CD4-positive, alpha-beta T cell treated with Interleukin-15 for 4 hours (primary cell): ENCODE measurements at places on chromosomes 4 and X.
A peak's percentile ranks its signal among the peaks of the same experiment; 100 is the strongest.

GRCh38 chr4:13905543-13905942 is 278.0 kb upstream of the BOD1L1 start:
- no peak for DNase-seq

DNA sequence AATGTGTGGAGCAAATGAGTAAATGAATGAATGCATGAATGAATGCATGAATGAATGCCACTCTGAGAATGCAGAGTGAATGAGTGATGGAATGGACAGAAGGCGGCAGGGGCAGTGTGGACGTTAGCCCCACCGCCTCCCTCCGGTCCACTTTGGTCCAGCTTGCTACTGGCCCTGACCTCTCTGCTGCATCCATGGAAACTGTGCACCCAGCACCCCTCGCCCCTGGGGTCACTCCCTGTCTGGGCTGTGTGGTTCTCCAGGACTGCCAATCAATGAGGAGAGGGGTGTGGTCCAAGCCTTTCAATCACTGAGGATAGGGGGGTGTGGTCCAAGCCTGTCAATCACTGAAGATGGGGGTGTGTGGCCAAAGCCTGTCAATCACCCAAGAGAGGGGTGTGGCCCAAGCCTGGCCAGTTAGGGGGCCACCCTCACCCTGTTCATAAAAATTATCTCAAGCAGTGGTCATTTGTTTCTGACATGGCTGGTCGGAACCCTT is 39.2 kb upstream of the ASMTL start:
- peak; percentile 53 for DNase-seq

GRCh38 chr4:52407545-52407944 is 251.6 kb downstream of the USP46 start:
- no peak for DNase-seq

- no peak for DNase-seq
Measured at GRCh38 chrX:108396188-108396891, 41.9 kb downstream of the COL4A6 start.

DNA sequence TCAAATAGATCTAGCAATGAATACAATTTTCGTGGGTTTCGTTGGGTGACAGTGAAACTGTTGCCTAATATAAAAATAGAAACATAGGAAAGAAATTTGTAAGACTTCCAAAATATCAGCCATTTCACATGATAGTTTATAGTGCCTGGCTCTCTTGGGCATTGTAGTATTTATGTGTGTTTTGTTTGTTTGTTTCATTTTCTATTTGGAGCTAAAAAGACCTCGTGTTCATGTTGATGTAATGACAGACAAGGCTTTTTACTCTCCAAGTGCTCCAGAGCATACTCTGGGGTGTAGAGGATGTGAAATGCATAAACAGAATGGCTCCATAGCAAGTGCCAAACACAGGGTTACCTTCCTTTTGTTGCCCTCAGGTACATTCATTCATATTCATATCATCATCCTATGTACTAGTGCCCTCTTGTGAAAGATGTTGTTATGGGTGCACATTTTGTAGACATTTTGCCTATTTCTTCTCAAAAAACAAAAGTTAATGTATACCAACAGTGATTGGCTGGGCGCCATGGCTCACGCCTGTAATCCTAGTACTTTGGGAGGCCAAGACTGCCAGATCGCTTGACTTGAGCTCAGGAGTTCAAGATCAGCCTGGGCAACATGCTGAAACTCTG is 100.7 kb upstream of the AMOT start:
- no peak for DNase-seq

- DNase-seq: no peak
Measured at GRCh38 chr4:116275006-116275405, 810.4 kb downstream of the TRAM1L1 start.

DNA sequence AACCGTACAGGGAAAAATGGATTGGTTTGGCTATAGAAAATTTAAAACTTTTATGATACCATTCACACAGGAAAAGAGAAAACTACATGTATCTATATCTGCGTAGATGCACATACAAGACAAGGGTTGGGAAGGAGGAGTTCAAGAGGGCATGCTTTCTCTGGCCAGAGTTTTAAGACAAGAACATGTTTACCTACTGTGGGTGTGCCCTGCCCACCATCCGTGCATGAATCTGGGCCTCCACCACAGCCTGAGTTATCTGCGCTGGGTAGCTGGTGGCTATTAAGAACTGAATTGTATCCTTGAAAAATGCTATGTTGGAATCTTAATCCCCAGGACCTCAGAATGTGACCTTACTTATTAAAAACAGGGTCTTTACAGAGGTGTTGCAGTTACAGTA is 151.6 kb downstream of the AASDH start:
- no peak for DNase-seq

- DNase-seq: no peak
Measured at GRCh38 chr4:185817403-185817818, 5.4 kb upstream of the SORBS2 start.

- peak; percentile 40 for DNase-seq
Measured at GRCh38 chr4:38069271-38069760, 109.1 kb downstream of the PTTG2 start.

- no peak for DNase-seq
Measured at GRCh38 chr4:85402371-85402770, 72.6 kb upstream of the ARHGAP24 start.

DNA sequence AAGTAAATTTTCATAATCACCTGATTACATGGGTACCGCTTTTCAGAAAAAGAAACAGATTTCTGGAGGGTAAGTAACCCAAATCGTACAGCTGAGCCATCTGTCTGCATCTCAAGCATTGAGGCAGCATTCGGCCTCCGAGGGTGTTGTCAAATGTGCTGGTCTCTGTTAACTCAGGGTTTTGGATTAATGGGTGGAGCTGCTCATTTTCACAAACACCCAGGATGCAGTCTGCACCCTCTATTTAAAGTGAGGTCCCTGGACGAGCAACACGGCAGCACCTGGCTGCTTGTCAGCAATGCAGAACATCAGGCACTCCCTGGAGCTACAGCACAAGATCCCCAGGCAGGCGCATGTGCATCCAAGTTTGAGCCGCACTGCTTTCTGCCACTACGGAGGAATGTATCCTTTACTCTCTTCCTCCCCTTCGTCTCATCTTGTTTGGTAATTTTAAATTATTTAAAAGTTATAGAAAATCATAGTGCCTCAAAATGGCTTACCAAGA is 24.7 kb upstream of the NAP1L5 start:
- DNase-seq: no peak

DNA sequence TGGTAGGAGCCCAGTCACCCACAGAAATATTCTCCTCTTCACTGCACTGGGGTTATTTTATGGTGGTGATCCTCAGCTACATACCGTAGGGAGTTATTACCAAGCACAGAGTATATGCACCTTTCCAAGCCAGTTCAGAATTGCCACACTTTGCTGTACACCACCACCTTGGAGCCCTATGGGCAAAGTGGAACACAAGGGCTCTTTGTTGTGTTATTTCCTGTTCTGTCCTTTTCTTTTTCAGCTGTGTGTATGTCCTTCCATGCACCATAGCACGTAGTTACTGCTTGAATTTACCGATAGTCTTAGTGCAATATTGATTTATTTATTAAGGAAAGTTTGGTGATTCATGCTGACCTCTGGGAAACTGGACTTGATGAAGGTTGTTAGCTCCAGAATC is 8.3 kb downstream of the RNF128 start:
- DNase-seq: no peak

DNA sequence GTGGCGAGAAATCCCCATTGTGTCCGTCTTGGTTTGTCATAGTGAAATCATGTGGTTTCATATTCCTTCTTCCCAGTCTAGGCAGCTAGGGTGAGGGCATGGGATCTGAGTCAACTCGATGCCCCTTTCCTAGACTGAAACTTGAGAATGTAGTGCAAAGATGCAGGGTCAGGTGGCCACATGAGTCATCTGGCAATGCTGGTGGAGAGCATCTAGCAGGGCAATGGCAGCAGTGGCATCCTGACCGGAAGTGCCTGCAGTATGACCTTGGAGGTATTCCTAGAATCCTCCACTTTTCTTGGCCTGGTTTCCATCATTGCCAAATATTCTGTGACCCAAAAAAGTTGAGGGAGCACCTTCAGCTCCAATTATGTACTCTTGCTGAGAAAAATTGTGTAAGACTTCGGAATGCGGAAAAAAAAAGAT is 39.1 kb upstream of the TMEM184C start:
- no peak for DNase-seq

- no peak for DNase-seq
Measured at GRCh38 chr4:132001542-132001941, 1147.6 kb upstream of the PCDH10 start.

GRCh38 chrX:44675362-44676024 is 132.8 kb upstream of the FUNDC1 start:
- DNase-seq: no peak

DNA sequence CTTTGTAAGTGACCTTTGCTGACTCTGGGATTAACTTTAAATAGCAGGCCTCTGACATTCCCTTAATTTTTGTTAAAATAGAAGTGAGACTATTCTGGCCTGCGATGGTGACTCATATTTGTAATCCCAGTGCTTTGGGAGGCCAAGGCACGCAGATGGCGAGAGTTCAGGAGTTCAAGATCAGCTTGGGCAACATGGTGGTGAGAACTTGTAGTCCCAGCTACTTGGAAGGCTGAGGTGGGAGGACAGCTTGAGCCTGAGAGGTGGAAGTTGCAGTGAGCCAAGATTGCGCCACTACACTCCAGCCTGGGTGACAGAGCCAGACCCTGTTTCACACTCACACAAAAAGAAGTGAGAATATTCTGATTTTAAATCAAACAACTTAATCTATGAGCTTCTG is 27.3 kb downstream of the ZNF330 start:
- no peak for DNase-seq

- no peak for DNase-seq
Measured at GRCh38 chr4:15420642-15421041, 7.2 kb upstream of the C1QTNF7 start.

DNA sequence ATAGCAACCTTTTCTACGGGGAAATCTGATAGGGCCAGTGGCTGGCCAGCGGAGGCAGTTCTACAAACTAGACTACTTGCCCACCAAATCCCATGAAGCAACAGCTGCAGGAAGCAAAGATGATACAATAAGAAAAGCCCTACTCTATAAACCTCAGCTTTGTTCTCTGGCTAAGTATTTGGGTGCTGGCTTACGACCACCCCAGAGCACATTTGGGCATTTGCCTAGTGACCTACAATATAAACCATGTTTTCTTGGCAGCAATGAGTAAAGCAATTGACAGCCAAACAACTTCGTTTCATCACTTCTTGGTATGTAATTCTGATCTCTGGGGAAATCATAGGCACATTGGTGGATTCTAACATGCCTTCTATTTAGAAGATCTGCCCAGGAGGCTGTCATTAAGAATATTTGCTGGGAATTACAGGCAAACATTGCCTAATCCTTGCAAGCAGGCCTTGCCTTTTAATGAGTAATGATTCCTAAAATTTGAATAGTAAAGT is 7.5 kb upstream of the LHFPL1 start:
- no peak for DNase-seq

- no peak for DNase-seq
Measured at GRCh38 chrX:147832707-147833348, 78.9 kb upstream of the FMR1 start.

DNA sequence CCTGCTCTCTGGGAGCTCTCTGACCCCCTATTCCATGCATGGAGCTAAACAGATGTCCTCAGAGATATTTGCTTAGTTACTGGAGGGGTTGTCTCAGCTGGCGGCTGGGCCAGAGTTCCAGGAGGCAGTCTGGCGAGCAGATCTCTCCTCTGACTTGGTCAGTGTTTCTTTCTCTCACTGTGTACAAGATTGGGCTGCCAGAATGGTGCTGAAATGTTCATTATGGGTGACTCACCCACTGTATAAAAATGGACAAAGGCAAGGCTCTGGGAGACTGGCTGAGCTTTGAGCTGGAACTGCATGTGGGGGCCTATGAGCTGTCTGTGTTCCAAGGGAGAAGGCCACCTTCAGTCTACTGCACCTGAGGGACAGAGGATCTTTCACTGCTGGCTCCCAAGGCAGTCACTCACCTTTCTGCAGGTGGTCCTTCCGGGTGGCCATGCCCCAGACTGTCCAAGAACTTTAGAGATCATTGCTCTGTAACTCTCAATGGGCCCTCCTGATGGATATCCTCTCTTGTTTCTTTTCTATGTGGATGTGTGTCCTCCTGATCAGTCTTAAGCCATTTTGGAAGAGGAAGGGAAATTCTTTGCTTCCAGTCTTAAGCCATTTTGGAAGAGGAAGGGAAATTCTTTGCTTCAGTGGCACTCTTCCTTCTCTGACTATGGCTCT is 88.2 kb downstream of the CFAP299 start:
- no peak for DNase-seq

- DNase-seq: no peak
Measured at GRCh38 chr4:17665346-17665745, 50.9 kb downstream of the MED28 start.
